Camera-type eye (tissue), 1 donor: ENCODE measurements at places on chromosomes 12 and 14. TPM values are rescaled to one million over a fixed set of nuclear protein-coding genes. Genes with fewer than 3 reads are reported as not detected.

Gene WSCD2
- total RNA-seq, result 7.5 TPM

Gene SLCO1A2
- 0.05 TPM for total RNA-seq

Gene SLCO1C1
- total RNA-seq, result 8.8 TPM

Gene AMN
- total RNA-seq, result 0.33 TPM

Gene KDM5A
- 98.4 TPM for total RNA-seq

Gene SLC38A4
- total RNA-seq, result 0.88 TPM

Gene CMKLR1
- 4.0 TPM for total RNA-seq

Gene SELPLG
- total RNA-seq, result 2.9 TPM

Gene PLBD1
- 13.8 TPM for total RNA-seq

Gene SLC17A8
- 3.6 TPM for total RNA-seq
